A549 treated with GW870086 at 1 μM for 4 hours (cell line): ENCODE measurements at places on chromosomes 16 and 17. TPM values are rescaled to one million over a fixed set of nuclear protein-coding genes. Genes with fewer than 3 reads are reported as not detected.

Gene HOXB1
- not detected in 5 replicates for total RNA-seq

Gene LCAT
- total RNA-seq, result 8.3 to 12.6 TPM (median 11.0 TPM) in 5 replicates

Gene FZD2
- 26.0 to 31.3 TPM (median 27.9 TPM) in 5 replicates for total RNA-seq

Gene WNK4
- total RNA-seq, result 0.90 to 1.1 TPM (median 1.0 TPM) in 5 replicates

Gene IL34
- 0.44 to 0.85 TPM (median 0.45 TPM) in 5 replicates for total RNA-seq

Gene DOC2B
- total RNA-seq, result 0.85 to 1.1 TPM (median 0.92 TPM) in 5 replicates

Gene KCNJ2
- 0.03 to 0.07 TPM (median 0.05 TPM) in 5 replicates for total RNA-seq

Gene CCDC40
- 3.7 to 7.0 TPM (median 5.4 TPM) in 5 replicates for total RNA-seq

Gene SPATA2L
- 9.7 to 12.5 TPM (median 11.6 TPM) in 5 replicates for total RNA-seq

Gene HEXD
- total RNA-seq, result 11.8 to 13.7 TPM (median 12.8 TPM) in 5 replicates
